CD4-positive, alpha-beta T cell treated with Interleukin-15 for 4 hours (primary cell): ENCODE measurements at places on chromosomes 4 and X.

- peak; percentile 8 for DNase-seq
Observed at GRCh38 chr4:108972613-108973283, 209.9 kb upstream of the ETNPPL start.

DNA sequence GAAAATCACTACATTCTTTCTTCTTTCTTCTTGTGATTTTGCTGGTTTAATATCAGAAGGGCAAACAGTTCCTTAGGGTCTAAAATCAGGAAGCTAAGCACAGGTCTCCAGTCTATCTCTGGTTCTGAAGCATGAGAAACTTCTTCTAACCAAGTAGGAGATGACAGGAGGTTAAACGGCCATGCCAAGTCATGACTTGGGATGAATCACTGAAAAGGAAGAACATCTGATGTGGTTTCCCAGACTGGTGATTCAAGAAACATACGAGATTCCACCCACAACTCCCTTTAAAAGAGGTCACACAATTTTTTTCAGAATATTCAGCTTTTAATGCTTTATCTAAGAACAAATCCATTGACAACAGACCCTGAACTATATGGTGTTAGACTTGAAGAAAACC lies 684.0 kb upstream of the PRKX start:
- no peak for DNase-seq

GRCh38 chr4:5827108-5828004 lies 65.5 kb downstream of the CRMP1 start:
- no peak for DNase-seq

GRCh38 chrX:130012683-130013082 lies 30.2 kb downstream of the BCORL1 start:
- DNase-seq, result no peak

- DNase-seq, result no peak
Observed at GRCh38 chrX:54994668-54995351, 822 bp upstream of the PFKFB1 start.

DNA sequence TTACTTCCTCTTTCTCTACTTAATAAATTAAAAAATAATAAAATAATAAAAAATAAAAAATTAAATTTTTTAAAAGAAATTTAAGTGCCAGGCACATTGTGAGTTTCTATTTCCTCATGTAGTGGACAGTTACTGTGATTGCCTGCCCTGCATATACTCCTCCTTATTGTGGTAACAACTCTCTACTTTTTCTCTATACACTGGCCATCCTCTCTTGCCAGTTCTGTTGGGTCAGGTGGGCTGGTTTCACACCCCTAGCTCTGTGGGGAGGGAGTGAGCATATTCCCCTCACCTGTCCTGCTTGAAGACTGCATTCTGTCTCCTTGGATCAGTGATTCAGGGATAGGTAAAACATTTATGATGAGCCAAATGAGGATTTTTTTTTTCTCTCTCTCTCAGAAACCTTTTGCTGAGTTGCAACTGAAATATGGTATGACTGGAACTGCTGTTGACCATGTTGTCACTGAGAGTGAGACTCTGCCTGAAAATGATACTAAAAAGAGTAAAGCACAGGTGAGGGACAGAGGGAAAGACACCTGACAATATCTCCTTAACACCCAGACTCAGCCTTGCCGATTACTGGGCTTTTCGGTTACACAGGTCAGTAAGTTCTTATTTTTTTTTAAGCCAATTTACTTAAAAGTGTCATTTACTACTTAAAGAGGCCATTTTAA lies 37.2 kb downstream of the CXXC4 start:
- DNase-seq, result no peak

DNA sequence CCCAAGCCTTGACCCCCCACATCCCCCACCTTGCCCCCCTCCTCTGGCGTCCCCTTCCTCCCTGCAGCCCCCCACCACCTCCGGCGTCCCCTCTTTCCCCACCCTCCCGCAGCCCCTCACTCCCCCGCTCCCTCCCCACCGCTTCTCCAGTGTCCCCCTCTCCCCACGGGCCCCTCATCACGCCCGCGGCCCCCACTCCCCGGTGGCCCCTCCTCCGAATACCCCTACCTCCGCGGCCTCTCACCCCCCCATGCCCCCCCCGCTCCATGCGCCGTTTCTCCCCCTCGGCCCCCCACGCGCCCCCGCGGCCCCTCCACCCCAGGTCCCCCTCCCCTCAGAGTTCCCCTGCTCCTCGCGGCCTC lies 562 bp downstream of the RNF212 start:
- no peak for DNase-seq

DNA sequence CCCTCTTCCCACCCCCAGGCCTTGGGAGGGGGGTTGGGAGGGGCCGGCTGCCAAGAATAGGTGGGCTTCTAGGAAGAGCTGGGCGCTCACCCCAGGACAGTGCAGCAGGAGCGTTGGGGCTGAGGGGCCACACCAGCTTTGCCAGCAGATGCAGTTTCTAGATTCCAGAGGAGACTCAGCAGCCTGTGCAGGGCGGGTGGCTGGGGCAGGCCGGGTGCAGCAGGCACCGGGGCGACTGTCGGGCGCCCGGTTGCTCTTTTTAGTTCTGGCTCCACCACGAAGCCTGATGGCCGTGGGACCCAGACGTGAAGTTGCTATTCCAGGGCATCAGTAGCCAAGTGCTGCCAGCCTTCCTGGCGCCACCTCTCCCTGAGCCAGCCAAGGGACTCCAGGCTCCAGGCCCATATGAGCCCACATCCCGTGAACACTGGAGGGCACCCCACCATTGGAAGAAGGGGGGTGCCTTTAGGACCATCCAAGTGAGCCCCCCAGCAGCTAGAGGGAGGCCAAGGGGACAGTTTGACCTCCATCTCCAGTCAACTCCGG lies 5.8 kb downstream of the SSR4 start:
- no peak for DNase-seq

- DNase-seq, result no peak
Observed at GRCh38 chrX:19846995-19847790, 40.2 kb downstream of the SH3KBP1 start.

DNA sequence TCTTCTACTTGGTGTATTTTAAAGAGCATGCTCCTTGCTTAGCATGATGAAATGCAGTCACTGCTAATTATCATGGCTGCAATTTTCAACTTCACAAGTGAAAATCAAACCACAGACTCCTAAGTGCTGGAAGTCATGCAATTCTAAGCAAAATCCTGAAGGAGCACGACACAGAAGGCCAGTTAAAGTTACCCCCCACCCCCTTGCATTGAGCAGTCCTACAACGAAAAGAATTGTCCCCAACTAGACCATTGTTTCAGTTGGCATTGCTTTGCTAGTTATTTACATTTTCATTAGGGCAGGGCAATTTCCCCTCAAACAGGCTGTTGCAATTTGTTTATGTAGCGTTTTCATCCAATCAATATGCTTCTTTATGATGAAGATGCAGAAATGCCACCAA lies 321.2 kb downstream of the PCDH7 start:
- no peak for DNase-seq

GRCh38 chr4:13244444-13244843 lies 239.7 kb downstream of the RAB28 start:
- no peak for DNase-seq
